Activated T-cell treated with anti-CD3 and anti-CD28 coated beads for 1 hour (primary cell): ENCODE measurements at places on chromosomes 7 and 10.

- DNase-seq: no peak
Observed at GRCh38 chr10:60542657-60543056, 153.0 kb upstream of the ANK3 start.

DNA sequence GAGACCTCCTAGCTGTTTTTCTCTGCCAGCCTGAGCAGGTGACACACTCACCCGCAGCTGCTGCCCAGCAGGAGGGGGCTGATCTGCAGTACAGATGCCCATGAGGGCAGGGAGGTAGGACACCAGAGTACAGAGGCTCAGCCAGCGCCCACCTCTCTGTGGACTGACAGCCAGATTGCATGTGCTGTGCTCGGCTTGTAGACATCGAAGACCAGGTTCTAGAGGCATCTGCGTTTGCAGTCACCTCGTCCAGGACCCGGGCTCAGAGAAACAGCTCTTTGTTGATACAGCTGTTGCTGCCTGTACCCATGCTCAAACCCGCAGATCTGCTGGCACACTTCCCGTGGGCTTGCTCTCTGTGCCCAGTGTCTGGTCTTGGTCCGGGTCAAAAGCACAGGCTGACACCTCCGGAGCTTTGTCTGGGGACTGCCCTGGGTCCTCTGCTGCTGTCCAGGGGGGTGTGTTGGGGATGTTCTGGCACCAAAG lies 224.7 kb downstream of the GLRX3 start:
- no peak for DNase-seq

DNA sequence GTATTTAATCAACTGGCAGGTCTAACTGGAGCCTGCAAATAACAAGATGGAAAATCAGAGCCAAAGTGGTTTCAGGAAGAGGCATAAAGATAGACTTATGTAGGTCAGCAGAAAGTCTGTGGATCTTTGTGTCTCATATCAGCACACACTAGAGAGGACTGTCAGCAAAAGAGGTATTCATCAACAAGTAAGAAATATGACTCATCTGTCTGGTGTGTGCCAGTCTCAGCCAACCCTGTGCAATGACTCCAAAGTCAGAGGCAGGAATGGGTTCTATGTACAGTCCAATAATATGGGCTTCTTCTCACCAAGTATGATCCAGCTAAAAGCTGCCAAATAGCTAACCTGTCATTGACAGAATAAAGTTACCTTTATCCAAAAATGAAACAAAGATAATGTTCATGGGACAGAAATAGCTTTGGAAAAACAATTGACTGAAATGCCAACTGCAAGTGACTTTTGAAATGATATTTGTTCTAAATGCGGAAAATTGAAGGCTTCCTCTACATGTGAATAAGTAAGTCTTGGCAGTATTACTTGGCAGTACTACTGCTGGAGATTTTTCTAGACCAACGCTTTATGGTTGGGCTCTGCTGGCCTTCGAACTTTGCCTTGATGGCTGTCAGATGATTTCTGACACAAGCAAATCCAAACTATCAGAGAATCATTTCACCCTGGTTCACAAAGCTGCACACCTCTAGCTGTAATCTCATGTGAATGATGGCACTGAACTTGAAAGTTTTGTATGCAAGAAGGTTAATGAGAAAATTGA lies 272.3 kb upstream of the SEMA3C start:
- DNase-seq: no peak

- DNase-seq: no peak
Observed at GRCh38 chr7:133703547-133703946, 423.6 kb upstream of the LRGUK start.

GRCh38 chr7:107744345-107744750 lies 406 bp downstream of the CBLL1 start:
- no peak for DNase-seq

DNA sequence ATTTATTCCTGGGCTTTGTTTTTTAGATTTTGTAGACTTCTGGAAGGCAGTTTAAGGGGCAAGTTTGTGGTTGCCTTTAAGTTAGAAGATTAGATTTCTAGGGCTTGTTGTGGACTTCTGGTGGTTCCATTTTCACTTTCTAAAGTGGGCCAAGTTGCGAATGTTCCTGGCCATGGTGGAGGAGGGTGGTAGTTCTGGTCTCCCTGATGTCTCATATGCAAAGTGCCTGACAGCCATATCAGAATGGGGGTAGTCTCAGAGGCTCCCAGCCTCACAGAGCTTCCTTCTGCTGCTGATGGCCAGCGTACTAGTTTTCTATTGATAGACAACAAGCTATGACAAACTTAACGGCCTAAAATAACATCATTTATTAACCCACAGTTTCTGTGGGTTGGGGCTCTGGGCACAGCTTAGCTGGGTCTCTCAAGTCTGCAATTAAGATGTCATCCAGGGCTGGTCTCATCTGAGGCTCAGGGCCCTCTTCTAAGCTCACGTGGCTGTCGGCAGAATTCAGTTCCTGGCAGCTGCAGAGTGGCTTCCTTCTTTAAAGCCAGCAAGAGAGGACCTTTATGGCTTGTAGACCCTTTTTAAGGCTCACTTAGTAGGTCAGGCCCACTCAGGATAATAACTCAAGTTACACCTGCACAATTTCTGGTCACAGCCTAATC lies 44.8 kb downstream of the BMPER start:
- no peak for DNase-seq

- DNase-seq: no peak
Observed at GRCh38 chr10:95384011-95384704, 93.4 kb upstream of the PDLIM1 start.

- DNase-seq: no peak
Observed at GRCh38 chr10:123301077-123301857, 147.1 kb downstream of the BUB3 start.

DNA sequence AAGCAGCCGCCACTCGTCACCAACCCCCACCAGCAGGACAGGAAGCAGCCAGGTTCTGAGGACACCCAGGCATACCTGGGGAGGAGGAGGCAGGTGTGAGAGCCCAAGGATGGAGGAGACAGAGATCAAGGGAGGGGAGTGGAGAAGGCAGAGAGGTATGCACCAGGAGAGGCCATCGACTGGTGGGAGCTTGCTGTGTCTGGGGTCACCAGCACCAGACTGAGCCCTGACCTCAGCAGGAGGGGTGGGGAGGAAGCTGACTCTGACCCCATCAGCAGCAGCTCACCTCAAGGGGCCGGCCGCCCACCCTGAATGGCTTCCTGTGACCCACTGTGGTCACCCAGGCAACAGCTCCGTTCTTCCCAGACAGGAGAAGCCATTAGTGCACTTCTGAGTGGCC lies 7.8 kb downstream of the VIPR2 start:
- no peak for DNase-seq

DNA sequence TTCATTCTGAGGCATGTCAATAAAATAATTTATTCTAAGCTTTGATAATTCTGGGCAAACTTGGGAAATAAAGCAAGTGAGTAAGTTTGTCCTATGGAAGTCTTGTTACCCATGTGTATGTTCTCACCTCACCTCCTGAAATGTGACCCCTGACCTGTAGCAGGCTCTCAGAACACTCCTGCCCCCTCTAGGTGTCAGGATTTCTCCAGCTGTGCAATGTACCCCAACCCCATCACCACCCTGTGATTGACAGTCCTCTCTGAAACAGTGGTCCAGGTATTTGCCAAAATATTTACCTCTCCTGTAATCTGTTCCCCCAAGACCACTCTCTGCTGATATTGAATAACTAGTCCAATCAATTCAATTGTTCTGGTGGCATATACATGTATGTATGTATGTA lies 122.6 kb upstream of the PTER start:
- DNase-seq: no peak

DNA sequence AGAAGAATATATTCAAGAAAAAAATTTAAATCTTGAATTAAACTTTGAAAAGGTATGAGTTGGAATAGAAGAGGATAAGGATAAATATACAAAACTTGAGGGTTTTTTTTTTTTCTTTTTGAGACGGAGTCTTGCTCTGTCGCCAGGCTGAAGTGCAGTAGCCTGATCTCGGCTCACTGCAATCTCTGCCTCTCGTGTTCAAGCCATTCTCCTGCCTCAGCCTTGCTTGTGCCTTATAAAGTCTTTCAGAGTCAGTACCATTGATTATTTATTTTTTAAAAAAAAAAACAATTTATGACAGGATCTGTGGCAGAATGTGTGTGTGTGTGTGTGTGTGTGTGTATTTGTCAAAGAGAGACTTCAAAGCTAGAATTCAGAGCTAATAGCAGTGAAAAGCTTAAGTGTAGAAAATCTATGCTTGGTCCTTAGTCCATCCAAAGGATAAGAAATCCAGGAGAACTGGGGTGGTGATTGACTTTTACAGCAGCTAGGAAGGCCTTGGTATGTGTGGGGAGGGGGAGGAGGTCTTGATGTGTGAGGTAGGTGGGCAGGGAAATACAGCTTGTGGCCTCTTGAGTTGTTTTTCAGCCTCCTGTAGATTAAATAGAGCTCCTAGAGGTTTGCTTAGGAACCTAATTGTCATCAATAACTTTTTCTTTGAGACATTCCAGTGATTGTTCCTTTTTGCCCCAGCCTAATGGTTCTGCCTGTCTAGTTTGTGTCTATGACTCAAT lies 2.4 kb downstream of the HECTD2 start:
- no peak for DNase-seq

GRCh38 chr10:127715782-127716378 lies 21.1 kb upstream of the FOXI2 start:
- no peak for DNase-seq

- DNase-seq: no peak
Observed at GRCh38 chr7:1610013-1610677, 40.3 kb upstream of the PSMG3 start.

- no peak for DNase-seq
Observed at GRCh38 chr10:69425511-69426298, 9.0 kb upstream of the TACR2 start.

DNA sequence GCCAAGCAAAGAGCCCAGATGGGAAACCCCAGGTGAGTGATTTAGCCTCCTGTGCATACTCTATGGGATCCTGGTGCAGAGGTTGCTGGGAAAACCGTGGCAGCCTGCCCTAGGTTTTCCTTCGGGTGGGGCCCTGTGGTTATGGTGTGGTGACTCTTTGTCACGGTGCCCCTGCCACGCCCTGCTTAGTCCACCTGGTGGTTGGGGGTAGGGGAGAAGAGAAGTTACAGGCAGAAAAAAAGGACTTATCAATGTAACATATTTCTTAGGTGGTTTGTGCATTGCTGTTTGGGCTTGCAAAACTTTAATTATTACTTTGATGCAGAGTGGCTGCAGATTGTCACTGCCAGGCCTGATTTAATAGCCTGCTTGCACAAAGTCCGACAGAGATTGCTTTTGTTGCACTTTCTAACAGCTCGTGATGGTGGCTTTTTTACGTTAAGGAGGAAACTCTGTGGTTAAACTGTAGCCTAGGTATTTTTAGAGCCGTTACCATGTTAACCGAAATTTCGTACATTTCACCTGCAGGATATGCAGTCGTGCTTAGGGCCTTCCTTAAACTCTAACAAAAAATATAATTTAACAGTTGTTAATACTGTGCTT lies 197.4 kb downstream of the RNLS start:
- no peak for DNase-seq

- no peak for DNase-seq
Observed at GRCh38 chr7:22469371-22470143, 30.4 kb downstream of the STEAP1B start.

- DNase-seq: no peak
Observed at GRCh38 chr10:74329873-74330272, 178.9 kb downstream of the ADK start.
